ENCODE measurements at places on chromosomes 7 and 10.

GRCh38 chr10:72238392-72239175, 22.5 kb upstream of the ASCC1 start:
- no peak for DNase-seq

GRCh38 chr7:157224627-157225026, 85.9 kb downstream of the UBE3C start:
- DNase-seq: peak; percentile 22

DNA sequence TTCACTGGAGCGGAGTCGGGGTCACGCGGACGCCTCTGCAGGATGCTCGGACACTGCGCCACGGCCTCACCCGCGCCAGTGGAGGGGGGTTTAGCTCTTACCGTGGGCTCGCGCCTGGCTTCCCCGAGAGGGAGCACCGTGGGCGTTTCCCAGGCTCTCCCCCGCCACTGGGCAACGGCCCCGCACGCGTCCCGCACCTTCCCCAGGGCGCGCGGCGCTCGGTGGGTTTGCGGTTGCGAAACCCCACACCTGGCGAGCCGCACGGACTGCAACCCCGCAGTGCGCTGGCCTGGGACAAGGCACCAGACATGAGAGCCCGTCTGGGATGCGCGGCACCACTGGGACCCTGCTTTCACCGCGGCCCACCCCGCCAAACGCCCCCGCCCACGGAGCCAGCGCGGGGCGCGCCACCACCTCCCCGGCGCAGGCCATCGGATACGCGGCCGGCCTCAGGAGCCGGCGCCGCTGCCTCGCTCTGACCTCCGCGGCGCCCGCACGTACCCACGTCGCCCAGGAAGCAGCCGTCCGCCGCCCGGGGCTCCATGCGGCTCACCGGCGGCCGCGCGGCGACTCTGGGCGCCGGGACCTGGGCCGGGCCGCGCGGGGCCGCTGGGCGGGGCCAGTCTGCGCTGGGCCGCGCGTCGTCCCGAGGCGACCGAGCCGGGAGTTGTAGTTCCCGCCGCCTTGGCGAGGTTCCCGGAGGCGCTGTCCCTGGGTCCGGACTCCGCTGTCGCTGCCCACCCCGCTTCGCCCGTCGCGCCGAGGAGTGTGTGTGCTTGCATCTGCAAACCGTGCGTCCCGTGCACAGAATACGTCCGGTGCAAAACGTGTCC, at the start of gene ASB13:
TSS of gene ASB13 (minus strand) at position 588 of the 833 bp plus-strand sequence. CDS start at position 544, 44 bp downstream.
- peak; percentile 40 for DNase-seq

- DNase-seq: no peak
Observed at GRCh38 chr7:36299223-36299774, 90.4 kb upstream of the ANLN start.

- DNase-seq: no peak
Observed at GRCh38 chr7:135757719-135758411, 9.3 kb upstream of the FAM180A start.
